Cortex of kidney (tissue), 1 donor: ENCODE measurements at places on chromosomes 7 and 10.

- no peak for DNase-seq
Observed at GRCh38 chr7:75900617-75901315, 14.2 kb upstream of the POR start.

GRCh38 chr7:137658190-137658900 is 188.4 kb downstream of the DGKI start:
- DNase-seq, result no peak

DNA sequence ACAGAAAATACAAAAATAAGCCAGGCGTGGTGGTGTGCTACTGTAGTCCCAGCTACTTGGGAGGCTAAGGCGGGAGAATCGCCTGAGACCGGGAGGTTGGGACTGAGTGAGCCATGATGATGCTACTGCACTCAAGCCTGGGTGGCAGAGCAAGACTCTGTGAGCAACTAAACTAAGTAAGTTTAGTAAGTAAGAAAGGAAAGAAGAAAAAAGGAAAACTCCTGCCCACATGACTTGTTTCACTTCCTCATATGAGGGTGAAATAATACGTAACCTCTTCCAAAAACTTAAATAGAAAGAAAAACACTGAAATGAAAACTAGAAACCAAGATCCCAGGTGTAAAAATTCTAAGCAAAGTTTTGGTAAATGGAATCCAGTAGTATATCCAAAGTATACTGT is 79.6 kb downstream of the LARP4B start:
- DNase-seq, result no peak

DNA sequence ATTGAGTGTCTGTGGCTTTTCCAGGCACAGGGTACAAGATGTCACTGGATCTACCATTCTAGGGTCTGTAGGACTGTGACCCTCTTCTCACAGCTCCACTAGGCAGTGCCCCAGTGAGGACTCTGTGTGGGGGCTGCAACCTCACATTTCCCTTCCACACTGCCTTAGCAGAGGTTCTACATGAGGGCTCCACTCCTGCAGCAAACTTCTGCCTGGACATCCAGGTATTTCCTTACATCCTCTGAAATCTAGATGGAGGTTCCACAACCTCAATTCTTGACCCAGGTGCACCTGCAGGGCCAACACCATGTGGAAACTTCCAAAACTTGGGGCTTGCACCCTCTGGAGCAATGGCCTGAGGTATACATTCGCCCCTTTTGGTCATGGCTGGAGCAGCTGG is 183.7 kb downstream of the KCND2 start:
- no peak for DNase-seq

DNA sequence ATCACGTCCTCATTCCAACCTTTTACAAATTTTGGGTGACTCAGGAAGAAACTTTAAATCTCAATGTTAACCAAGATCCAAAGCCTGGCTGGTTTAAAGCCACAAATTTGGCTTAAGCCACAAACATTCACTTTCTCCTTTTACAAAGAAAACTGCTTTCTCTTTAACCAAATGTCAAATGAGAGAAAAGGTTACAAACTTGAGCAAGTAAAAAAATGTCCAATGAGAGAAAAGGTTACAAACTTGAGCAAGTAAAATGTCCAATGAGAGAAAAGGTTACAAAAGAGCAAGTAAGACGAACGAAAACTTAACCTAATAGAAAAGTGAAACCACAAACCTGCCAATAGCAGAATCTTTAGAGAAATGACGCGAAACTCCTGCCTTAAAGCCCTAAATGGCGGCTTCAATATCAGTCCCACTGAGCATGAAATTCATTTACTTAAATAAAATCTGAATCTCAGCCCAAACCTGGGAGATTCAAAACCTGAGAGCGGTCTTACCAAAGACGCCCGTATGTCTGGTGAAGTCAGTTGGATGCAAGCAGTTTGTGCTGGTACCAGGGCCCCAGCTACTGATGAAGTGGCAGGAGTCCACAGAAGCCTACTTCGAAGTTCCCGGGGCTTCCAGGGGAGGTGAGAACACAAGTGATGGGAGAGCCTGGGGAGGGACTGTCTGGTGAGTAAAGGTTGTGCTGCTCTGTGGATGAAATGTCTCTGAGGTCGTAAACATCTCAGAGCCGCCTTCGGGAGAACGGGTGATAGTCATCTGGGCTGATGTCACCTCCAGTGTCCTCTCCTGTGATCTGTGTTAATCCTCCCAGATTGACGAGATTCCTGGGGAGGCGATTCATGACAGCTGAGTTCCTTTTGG is 74.6 kb downstream of the PAXIP1 start:
- no peak for DNase-seq

DNA sequence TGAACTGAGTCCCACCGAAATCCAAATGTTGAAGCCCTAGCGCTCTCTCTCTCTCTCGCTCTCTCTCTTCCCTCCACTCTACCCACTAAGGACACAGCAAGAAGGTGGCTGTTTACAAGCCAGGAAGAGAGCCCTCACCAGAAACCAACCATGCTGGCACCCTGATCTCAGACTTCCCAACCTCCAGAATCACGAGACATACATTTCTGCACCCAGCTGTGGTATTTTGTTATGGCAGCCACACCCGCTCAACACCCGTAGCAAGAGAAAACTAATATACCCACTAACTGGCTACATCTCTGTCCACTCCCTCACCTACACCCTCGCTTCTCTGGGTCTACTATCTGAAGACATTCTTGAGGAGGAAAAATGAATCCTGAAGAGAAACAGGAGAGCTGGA is 54.8 kb downstream of the CREB3L2 start:
- no peak for DNase-seq
